ENCODE measurements at places on chromosomes 3 and 15. TPM values are rescaled to one million over a fixed set of nuclear protein-coding genes. Genes with fewer than 3 reads are reported as not detected.

The CCR1 gene
- total RNA-seq = not detected

The SLC24A5 gene
- total RNA-seq = not detected

The MUC13 gene
- total RNA-seq = not detected

GRCh38 chr15:35721751-35722150 lies 175.8 kb upstream of the DPH6 start:
- no peak for DNase-seq

DNA sequence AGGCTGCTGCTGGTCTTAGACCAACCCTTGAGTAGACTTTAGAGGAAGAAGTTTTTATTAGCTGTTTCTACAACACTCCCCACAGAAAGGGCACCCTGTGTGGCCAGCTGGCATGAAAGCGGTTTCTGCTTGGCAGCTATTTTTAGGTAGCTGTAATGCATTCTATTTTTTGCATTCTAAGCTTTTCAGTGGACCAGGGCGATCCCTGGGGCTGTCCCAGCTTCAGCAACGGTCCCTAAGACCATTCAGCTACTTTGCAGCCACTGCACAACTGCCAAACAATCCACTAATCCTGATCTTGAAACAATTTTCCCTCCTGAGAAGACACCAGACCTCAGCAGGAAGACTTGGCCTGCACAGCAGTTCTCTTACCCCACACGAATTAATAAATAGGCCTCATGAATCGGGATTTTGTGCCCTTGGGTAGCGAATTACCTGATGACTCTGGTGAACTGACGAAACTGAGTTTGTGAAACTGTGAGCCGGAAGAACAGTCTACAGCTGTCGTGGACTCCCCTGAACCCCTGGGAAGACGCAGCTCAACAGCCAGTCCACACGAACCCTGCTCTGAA lies 14.6 kb upstream of the TFRC start:
- DNase-seq = no peak
